ENCODE measurements at places on chromosomes 13 and 19. TPM values are rescaled to one million over a fixed set of nuclear protein-coding genes. Genes with fewer than 3 reads are reported as not detected.

The FAM216B gene
- not detected for total RNA-seq

GRCh38 chr19:810883-811489 lies 10.8 kb downstream of the PLPPR3 start:
- H3K27ac ChIP-seq: no peak overlapping the region
- peaks cover 13% of the 10 kb centered on the region for H3K4me1 ChIP-seq
- peaks cover 81% of the 10 kb centered on the region for H3K36me3 ChIP-seq
- no peak for DNase-seq
- H3K27me3 ChIP-seq: no peaks in the 10 kb centered on the region
- no peak overlapping the region for H3K4me3 ChIP-seq

DNA sequence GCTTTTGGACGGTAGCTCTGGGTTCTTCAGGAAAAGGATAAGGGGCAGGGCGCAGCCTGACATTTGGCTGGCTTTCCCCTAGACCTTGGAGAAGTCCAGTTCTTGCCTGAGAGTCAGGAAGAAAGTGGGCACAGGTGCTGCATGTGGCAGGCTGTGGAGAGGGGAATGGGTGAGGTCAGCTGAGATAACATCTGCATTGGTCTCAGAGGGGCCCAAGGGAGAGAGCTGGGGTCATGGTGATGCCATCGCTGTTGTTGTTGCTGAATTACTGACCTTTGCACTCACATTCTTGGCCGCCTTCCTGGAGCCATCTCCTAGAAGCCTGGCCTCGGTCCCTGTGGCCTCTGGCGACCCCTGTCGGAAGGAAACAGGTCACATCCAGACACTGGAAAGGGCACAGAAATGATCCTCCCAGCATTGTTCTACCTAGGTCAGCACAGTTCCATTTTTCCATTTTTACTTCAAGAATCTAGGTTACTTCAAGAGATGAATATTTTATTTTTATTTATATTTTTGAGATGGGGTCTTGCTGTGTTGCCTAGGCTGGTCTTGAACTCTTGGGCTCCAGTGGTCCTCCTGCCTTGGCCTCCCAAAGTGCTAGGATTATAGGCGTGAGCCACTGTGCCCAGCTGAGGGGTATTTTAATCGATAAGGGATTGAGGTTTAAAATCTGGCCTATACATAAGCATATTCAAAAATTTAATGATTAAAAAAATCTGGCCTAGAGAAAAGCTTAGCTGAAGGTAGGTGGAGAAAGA lies 6.5 kb upstream of the LIPE start:
- H3K4me3 ChIP-seq: no peak overlapping the region
- no peak for DNase-seq
- H3K27me3 ChIP-seq: no peaks in the 10 kb centered on the region
- no peak overlapping the region for H3K27ac ChIP-seq
- H3K4me1 ChIP-seq: no peaks in the 10 kb centered on the region
- H3K36me3 ChIP-seq: no peaks in the 10 kb centered on the region

The OR7G3 gene
- not detected for total RNA-seq

GRCh38 chr19:6233056-6233826 lies 46.5 kb downstream of the MLLT1 start:
- no peak overlapping the region for H3K4me3 ChIP-seq
- H3K36me3 ChIP-seq: no peaks in the 10 kb centered on the region
- peaks cover 57% of the 10 kb centered on the region for H3K4me1 ChIP-seq
- DNase-seq: no peak
- no peaks in the 10 kb centered on the region for H3K27me3 ChIP-seq

DNA sequence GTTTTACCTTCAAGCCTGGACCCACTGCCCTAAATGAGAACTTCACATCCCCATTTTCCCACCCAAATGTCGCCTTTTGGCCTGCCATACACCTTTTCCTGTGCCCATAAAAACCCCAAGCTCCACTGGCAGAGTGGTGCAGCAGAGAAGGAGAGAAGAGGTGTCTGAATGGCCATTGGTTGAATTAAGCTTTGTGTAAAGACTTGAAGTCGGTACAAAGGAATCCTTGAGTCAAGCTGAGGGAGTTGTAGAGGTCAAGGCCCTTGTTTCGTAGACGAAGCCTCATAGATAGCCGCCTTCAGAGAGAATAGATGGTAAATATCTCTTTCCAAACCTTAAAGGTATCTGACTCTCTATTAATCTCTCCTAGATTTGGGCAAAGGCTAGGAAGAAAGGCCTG lies 1479.2 kb upstream of the PRR20A start:
- no peak for DNase-seq
- no peaks in the 10 kb centered on the region for H3K36me3 ChIP-seq
- H3K4me1 ChIP-seq: no peaks in the 10 kb centered on the region
- H3K27me3 ChIP-seq: no peaks in the 10 kb centered on the region
- H3K27ac ChIP-seq: no peak overlapping the region
- no peak overlapping the region for H3K4me3 ChIP-seq

- H3K27ac ChIP-seq: no peak overlapping the region
- H3K4me3 ChIP-seq: no peak overlapping the region
- no peak for DNase-seq
- H3K27me3 ChIP-seq: no peaks in the 10 kb centered on the region
- no peaks in the 10 kb centered on the region for H3K4me1 ChIP-seq
Measured at GRCh38 chr13:32261567-32261966, 53.6 kb downstream of the ZAR1L start.

The SIGLEC11 gene
- total RNA-seq: not detected

GRCh38 chr19:5006201-5006600 lies 37.3 kb downstream of the KDM4B start:
- no peak overlapping the region for H3K27ac ChIP-seq
- no peak overlapping the region for H3K4me3 ChIP-seq
- peaks cover 9% of the 10 kb centered on the region for H3K4me1 ChIP-seq

The COX7A1 gene
- 15.8 TPM for total RNA-seq

The ZNF99 gene
- total RNA-seq: not detected

All from esophagus squamous epithelium (tissue), 5 donors.